ENCODE measurements at places on chromosomes 1 and 21. TPM values are rescaled to one million over a fixed set of nuclear protein-coding genes. Genes with fewer than 3 reads are reported as not detected.

DNA sequence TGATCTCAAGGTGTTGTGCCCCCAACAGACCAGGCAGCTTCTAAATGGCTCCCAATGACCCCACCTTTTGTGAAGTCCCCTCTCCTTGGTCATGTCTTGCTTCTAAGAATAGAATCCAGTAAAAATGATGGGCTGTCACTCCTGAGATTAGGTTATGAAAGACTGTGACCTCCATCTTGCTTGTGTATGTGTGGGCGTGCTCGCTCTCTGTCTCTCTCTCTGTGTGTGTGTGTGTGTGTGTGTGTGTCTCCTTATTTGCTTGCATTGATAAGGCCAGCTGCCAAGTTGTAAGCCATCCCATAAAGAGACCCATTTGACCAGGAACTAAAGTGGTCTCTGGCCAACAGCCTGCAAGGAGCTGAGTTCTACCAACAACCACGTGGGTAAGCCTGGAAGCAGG is 22.9 kb upstream of the TMEM51 start:
- no peak for DNase-seq

- DNase-seq, result no peak
Measured at GRCh38 chr21:15159382-15160020, 94.7 kb upstream of the NRIP1 start.

GRCh38 chr1:228463009-228463558 is 24.1 kb upstream of the RNF187 start:
- no peak for DNase-seq

- no peak for DNase-seq
Measured at GRCh38 chr21:45578176-45578801, 36.0 kb upstream of the SLC19A1 start.

- no peak for DNase-seq
Measured at GRCh38 chr1:228391411-228392020, 15.1 kb downstream of the TRIM11 start.

Gene ARHGEF10L
- polyA plus RNA-seq, result 57.9 TPM

Gene COP1
- polyA plus RNA-seq, result 31.7 TPM

Gene LRRC7
- polyA plus RNA-seq, result not detected

GRCh38 chr1:205144046-205144720 is 22.4 kb upstream of the RBBP5 start:
- no peak for DNase-seq

Gene TMEM53
- polyA plus RNA-seq, result 8.6 TPM

- DNase-seq, result no peak
Measured at GRCh38 chr1:197696372-197696771, 78.9 kb downstream of the DENND1B start.

- DNase-seq, result no peak
Measured at GRCh38 chr1:75115654-75116053, 18.5 kb upstream of the LHX8 start.

- no peak for DNase-seq
Measured at GRCh38 chr1:58249388-58249736, 297.2 kb downstream of the OMA1 start.

GRCh38 chr1:204415351-204415750 is 3.7 kb upstream of the PPP1R15B start:
- DNase-seq, result no peak

Gene REN
- polyA plus RNA-seq, result not detected

GRCh38 chr1:168101336-168101735 is 35.4 kb downstream of the GPR161 start:
- no peak for DNase-seq

DNA sequence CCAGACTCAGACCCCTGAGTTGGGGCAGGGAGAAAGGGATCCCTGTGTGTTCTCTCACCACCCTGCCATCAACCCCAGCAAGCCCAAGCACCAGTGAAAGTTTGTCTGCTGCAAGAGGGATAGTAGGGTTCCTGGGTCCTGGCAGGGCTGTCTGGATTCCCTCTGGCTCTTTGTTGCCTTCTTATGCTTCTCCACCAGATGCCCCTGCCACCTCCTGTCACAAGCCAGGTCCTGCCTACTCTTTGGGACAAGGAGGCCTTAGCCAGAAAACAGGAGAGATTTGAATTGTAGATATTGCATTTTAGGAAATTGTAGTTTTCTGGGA is 21.7 kb downstream of the UBE2T start:
- DNase-seq, result no peak

DNA sequence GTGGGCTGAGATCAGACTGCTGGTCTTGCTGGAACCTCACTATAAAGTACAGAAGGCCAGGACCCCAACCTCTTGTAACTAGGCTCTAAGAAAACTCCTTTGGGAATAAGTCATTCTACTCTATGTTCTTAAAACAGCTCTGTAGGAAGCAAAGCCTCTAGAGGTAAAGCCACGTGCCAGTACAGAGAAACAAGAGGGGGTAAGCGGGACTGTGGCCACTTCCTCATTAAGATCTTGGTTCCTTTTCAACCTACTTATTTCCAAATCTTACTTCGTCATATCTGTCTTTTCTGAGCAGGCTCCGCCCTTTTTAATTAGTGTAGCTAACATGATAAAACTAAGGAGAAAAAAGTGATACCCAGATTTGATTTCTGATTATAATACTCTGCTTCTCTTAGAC is 3.8 kb downstream of the NCSTN start:
- DNase-seq, result no peak

DNA sequence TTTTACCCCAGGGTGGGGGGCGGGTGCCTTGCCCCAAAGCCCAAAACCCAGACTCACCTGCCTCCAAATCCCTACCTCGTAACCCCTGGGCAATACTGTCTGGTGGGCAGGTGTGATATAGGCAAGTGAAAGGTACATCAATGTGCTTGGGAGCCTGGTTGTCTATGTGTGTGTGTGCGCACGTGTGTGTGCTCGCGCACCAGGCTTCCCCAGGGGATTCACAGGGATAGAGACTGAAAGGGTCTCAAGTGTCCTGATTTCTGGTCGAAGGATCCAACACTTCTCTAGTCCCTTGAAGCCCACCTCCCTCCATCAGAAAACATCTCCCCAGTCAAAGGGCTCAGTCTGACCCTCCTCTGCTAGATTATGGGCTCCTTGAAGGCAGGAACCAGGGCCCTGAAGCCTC is 28.9 kb upstream of the EPB41 start:
- no peak for DNase-seq

GRCh38 chr1:9717193-9718005 is 65.9 kb downstream of the PIK3CD start:
- DNase-seq, result peak; percentile 54
